Right renal pelvis (tissue), 4 donors: ENCODE measurements at places on chromosomes 4 and X.

- DNase-seq: no peak
These were observed 200.5 kb downstream of the CENPC start for GRCh38 chr4:67344594-67345380.

- DNase-seq: no peak
These were observed 13.3 kb upstream of the DUSP9 start for GRCh38 chrX:153633607-153634180.

GRCh38 chr4:19030536-19030935, 1009.0 kb upstream of the LCORL start:
- no peak for DNase-seq

DNA sequence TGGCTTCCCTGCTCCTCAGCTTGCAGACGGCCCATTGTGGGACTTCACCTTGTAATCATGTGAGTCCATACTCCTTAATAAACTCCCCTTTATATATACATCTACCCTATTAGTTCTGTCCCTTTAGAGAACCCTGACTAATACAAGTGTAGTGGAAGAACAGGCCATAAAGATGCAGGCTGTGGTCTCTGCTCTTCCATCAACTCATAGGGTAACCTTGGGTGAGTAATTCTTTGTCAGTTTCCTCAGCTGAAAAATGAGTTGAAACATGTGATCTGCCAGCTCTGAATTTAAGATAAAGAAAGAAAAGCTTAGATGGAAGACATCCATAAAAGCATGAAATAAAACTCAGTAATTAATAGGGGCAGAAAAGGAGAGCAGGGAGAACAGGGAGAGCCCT, 103.6 kb downstream of the ENOX2 start:
- no peak for DNase-seq

- DNase-seq: peak; percentile 38
These were observed at the start of gene FGF2 for GRCh38 chr4:122826553-122827257. TSS of gene FGF2 (plus strand) at chr4:122826831. CDS start at chr4:122827175, 344 bp downstream.
